ENCODE measurements at places on chromosomes 2 and 18.

- DNase-seq, result no peak
Measured at GRCh38 chr2:161307676-161308075, 549 bp upstream of the PSMD14 start.

GRCh38 chr18:3036108-3036507 is 23.2 kb upstream of the LPIN2 start:
- no peak for DNase-seq

- DNase-seq, result no peak
Measured at GRCh38 chr18:58338961-58339592, 289.8 kb downstream of the ALPK2 start.

DNA sequence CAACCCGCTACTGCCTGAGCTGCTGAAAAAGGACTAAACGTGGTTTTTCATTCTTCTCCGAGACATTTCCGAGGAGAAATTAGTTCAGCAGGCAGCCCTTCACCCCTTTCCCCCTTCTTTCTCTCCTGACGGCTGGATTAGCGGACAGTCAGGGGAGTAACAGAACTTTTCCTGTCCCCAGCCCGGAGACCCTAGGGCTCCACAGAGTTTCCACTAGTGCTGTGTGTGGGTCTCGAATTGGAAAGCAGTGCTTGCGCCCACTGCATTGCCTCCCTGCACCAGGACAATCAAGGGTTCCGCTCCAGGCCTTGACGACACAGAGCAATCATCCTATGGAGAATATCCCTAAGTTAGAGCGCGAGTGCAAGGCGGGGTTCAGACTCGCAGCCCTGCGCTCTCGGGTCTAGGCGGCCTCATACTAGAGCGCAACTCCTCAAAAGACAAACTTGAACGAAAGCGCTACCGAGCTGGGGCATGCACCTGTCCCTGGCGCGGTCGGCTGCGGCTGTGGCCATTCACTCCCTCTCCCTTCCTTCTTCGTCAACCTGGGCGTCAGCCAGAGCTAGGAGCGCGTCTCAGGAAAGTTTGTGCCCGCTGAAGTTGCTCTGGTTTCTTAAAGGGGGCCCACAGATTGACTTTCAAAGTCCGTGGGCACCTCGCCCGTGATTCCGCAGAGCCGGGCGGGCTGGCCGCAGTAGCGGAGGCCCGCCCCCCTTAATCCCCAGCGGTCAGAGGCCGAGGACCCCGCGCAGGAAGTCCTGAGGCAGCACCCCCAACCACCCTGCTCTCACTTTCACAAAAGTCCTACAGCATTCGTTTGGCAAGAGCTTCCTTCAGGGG is 801 bp downstream of the OSR1 start:
- DNase-seq, result no peak

GRCh38 chr2:207825045-207825954 is 55.6 kb upstream of the FZD5 start:
- DNase-seq, result no peak

Data from Kasumi-1 (cell line).